ENCODE measurements at places on chromosomes 16 and 17.

GRCh38 chr17:76944477-76944876 is 76.3 kb downstream of the MGAT5B start:
- no peaks in the 10 kb centered on the region for H3K4me1 ChIP-seq
- no peaks in the 10 kb centered on the region for H3K36me3 ChIP-seq
- no peak overlapping the region for H3K27ac ChIP-seq
- no peaks in the 10 kb centered on the region for H3K27me3 ChIP-seq

DNA sequence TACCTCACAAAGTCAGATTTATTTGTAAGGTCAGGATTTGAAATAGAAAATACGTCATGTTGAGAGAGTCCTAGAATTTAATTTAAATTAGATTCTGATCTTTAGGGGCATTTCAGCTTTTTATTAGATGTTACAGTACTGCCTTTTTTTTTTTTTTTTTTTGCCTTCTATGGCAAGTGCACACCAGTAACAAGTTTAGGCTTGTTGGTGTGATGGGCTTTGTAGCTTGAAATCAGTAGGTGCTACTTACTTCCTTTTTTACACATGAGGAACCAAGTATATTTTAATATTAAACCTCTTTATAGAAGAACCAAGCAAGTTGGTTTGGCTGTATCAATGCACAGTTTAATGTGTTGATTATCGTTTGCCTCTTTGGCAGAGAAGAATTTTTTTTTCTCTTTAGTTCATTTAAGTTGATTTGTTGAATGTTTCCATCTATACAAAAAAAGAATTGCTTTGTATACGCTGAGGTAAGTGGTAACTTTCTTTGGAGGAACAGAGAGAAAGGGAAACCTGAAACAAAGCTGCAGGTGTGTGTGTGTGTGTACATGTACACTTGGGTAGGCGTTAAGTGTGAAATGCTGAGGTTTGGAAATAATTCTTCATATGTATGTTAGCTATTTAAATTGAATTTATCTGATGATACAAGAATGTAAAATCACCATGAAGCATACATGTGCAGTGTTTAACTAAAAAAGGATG is 15.7 kb downstream of the RBL2 start:
- H3K4me1 ChIP-seq = no peaks in the 10 kb centered on the region
- no peaks in the 10 kb centered on the region for H3K27me3 ChIP-seq
- no peak overlapping the region for H3K4me3 ChIP-seq
- peaks cover 71% of the 10 kb centered on the region for H3K36me3 ChIP-seq
- H3K27ac ChIP-seq = no peak overlapping the region

GRCh38 chr16:82231008-82231787 is 61.2 kb upstream of the MPHOSPH6 start:
- no peaks in the 10 kb centered on the region for H3K27me3 ChIP-seq
- H3K36me3 ChIP-seq = no peaks in the 10 kb centered on the region
- H3K4me1 ChIP-seq = no peaks in the 10 kb centered on the region
- H3K4me3 ChIP-seq = no peak overlapping the region
- no peak for DNase-seq

- no peak overlapping the region for H3K4me3 ChIP-seq
- H3K27ac ChIP-seq = no peak overlapping the region
- no peaks in the 10 kb centered on the region for H3K27me3 ChIP-seq
These were observed 17.2 kb upstream of the NUDT16L1 start for GRCh38 chr16:4675864-4676786.

- H3K36me3 ChIP-seq = peaks cover 47% of the 10 kb centered on the region
- DNase-seq = no peak
- H3K4me3 ChIP-seq = no peak overlapping the region
These were observed 5.4 kb upstream of the SLC5A2 start for GRCh38 chr16:31477220-31478216.

- peaks cover 59% of the 10 kb centered on the region for H3K4me1 ChIP-seq
- no peaks in the 10 kb centered on the region for H3K36me3 ChIP-seq
- no peaks in the 10 kb centered on the region for H3K27me3 ChIP-seq
- H3K27ac ChIP-seq = peak overlapping the region; percentile 98
- DNase-seq = peak; percentile 88
- H3K4me3 ChIP-seq = no peak overlapping the region
These were observed 110.4 kb upstream of the HAS3 start for GRCh38 chr16:68995011-68995504.

- peaks cover 19% of the 10 kb centered on the region for H3K36me3 ChIP-seq
- peaks cover 10% of the 10 kb centered on the region for H3K4me1 ChIP-seq
- H3K27me3 ChIP-seq = no peaks in the 10 kb centered on the region
These were observed 4.5 kb downstream of the PCGF2 start for GRCh38 chr17:38743556-38744171.

GRCh38 chr17:80936218-80936617 is 55.4 kb upstream of the CHMP6 start:
- H3K4me3 ChIP-seq = no peak overlapping the region
- no peaks in the 10 kb centered on the region for H3K27me3 ChIP-seq
- H3K27ac ChIP-seq = no peak overlapping the region
- H3K36me3 ChIP-seq = peaks cover 23% of the 10 kb centered on the region

DNA sequence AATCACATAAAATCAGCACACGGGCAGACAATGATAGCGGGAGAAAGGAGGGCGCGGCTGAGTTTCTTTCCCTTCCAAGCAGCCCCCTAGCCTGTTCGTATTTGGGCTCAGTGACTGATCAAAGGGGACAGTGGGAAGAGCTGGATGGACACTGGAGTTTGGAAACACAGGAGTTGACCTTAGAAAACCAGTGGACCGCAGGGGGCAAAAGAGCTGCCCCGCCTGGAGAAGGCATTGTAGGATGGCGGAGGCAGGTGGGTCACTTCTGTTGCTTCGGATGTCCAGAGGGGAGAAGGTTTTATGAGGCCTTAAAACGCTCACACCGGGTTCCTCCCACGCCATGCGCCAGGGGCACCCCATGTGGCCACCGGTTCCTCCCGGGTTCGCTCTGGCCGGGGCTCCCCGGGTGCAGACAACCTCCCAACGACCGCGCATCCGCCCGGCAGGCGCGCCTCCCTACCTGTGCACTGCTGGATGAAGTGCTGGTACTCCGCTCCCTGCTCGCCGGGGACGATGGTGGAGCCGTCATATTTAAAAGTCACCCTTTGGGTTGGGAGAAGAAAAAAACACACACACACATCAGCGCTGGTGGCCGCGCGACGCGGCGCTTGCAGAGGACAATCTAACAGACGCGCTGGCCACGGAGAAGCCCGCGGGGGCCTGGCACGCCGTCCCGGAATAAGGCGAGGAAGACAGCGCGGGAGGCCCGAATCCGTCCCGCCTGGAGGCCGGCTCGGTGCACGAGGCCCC is 662 bp downstream of the COTL1 start:
- H3K27me3 ChIP-seq = no peaks in the 10 kb centered on the region
- H3K27ac ChIP-seq = peak overlapping the region; percentile 95
- H3K4me1 ChIP-seq = peaks cover 35% of the 10 kb centered on the region
- DNase-seq = no peak
- peaks cover 47% of the 10 kb centered on the region for H3K36me3 ChIP-seq

- H3K4me1 ChIP-seq = no peaks in the 10 kb centered on the region
- no peaks in the 10 kb centered on the region for H3K36me3 ChIP-seq
- H3K27me3 ChIP-seq = no peaks in the 10 kb centered on the region
These were observed 99.3 kb downstream of the NDE1 start for GRCh38 chr16:15749371-15749770.

DNA sequence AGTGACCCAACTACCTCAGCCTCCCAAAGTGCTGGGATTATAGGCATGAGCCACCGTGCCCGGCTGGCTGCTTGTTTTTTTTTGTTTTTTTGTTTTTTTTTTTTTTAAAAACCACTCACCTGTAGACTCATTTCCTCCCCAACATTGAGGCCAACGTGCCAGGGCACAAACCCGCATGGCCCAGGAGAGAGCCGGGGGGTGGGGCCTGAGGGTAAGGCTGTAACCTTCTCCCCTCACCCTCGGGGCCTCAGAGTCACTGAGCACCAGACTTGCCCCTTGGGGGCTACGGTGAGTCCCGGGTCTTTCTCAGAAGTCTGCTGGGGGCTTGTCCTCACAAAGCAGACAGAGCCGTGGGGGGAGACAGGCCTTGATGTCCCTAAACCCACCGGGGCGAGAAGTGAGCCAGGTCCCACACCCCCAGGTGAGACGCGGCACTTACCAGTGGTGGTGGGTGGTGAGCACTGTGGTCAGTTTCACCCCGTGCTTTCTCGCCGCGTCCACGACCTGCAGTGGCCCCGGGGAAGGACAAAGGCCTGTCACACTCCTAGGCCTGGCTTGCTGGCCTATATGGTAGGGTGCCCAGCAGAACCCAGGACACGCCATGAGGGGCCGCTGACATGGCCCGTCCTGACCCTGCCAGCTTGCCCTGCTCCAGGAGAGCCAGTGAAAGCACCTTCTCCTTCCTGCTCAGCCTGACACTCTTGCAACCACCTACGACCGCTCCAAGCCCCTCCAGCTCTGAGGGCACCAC is 4.6 kb downstream of the HAGH start:
- no peaks in the 10 kb centered on the region for H3K4me1 ChIP-seq
- no peak overlapping the region for H3K4me3 ChIP-seq
- H3K27ac ChIP-seq = peak overlapping the region; percentile 20
- peaks cover 23% of the 10 kb centered on the region for H3K36me3 ChIP-seq

DNA sequence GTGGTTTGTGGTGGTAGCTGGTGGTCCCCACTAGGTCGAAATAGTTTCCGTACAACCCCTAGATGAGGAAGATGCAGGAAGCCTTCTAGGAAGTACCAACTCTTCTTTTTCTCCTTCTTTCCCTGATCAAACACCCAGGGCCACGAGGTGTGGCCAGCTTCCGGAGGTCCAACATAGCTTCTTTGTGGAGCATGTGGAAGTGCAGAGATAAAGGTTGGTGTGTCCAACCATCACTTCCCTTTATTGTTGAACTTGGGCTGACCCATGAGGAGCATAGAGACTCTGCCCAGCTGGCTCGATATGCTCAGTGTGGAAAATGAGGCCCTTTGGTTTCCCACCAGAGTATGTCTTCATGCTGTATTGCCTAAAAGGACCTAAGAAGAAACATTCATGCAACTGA is 6.3 kb upstream of the RGS9 start:
- DNase-seq = no peak
- H3K27me3 ChIP-seq = no peaks in the 10 kb centered on the region
- no peaks in the 10 kb centered on the region for H3K36me3 ChIP-seq

GRCh38 chr17:36687736-36688135 is 86.4 kb downstream of the MRM1 start:
- DNase-seq = no peak
- peaks cover 18% of the 10 kb centered on the region for H3K27me3 ChIP-seq
- no peaks in the 10 kb centered on the region for H3K4me1 ChIP-seq
- H3K36me3 ChIP-seq = no peaks in the 10 kb centered on the region
- no peak overlapping the region for H3K27ac ChIP-seq

DNA sequence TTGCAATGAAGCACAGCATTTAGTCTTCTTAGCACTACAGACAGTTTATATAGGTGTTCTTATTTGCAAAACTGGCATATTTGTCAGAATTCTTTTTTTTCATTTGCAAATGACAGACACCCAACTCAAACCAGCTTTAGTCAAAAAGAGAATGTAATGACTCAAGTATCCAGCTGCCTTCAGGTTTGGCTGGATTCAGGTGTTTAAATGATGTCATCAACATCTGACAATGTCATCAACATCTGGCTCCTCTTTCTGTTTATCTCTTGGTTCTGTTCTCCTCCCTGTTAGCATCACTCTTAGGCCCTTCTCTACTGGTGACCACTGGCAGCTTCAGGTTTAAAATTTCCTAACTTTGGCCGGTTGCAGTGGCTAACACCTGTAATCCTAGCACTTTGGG is 18.9 kb downstream of the TMC5 start:
- H3K27ac ChIP-seq = no peak overlapping the region
- H3K4me3 ChIP-seq = no peak overlapping the region

- H3K4me1 ChIP-seq = no peaks in the 10 kb centered on the region
- no peak for DNase-seq
- no peak overlapping the region for H3K4me3 ChIP-seq
- peaks cover 2% of the 10 kb centered on the region for H3K27me3 ChIP-seq
These were observed 55.7 kb upstream of the CNEP1R1 start for GRCh38 chr16:49969091-49970030.

- peak overlapping the region; percentile 88 for H3K27ac ChIP-seq
- H3K4me3 ChIP-seq = peak overlapping the region; percentile 3
- no peak for DNase-seq
- no peaks in the 10 kb centered on the region for H3K27me3 ChIP-seq
These were observed 313.7 kb downstream of the SEC14L1 start for GRCh38 chr17:77454242-77455095.

DNA sequence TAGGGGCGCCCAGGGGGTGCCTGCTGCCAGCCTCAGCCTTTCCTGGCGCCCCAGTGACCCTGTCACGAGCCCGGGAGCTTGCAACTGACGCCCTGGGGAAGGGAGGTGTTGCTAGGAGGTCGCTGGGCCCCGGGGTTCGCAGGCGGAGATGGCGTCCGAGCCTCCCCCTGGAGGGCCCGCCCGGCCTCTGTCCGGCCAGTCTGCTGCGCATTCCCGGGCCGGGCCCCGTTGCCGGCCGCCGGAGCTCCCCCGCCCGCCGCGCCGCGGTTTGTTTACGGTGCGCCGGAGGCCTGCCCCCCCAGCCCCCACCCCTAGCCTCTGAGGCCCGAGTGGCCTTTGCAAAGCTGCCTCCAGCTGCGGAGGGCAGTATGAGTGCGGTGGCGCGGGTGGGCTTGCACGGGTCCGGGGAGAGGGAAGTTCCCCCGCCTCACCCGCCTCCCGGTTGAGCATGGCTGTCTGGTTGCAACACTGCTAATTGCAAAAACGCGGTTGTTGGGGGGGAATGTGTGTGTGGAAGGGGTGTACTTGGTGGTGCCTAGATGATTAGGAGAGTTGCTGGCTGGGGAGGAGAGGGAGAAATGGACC is 514 bp downstream of the THRA start:
- H3K27me3 ChIP-seq = no peaks in the 10 kb centered on the region
- H3K4me3 ChIP-seq = peak overlapping the region; percentile 100
- peaks cover 20% of the 10 kb centered on the region for H3K4me1 ChIP-seq
- peak overlapping the region; percentile 52 for H3K27ac ChIP-seq
- no peaks in the 10 kb centered on the region for H3K36me3 ChIP-seq

GRCh38 chr17:67290711-67291291 is 45.8 kb upstream of the HELZ start:
- no peaks in the 10 kb centered on the region for H3K27me3 ChIP-seq
- H3K27ac ChIP-seq = no peak overlapping the region
- H3K4me3 ChIP-seq = no peak overlapping the region

- H3K27ac ChIP-seq = no peak overlapping the region
- DNase-seq = no peak
- no peaks in the 10 kb centered on the region for H3K4me1 ChIP-seq
- H3K36me3 ChIP-seq = no peaks in the 10 kb centered on the region
- peaks cover 74% of the 10 kb centered on the region for H3K27me3 ChIP-seq
These were observed 79.8 kb downstream of the ENGASE start for GRCh38 chr17:79154446-79154845.

GRCh38 chr16:80996688-80997138 is 10.0 kb downstream of the CMC2 start:
- no peak overlapping the region for H3K4me3 ChIP-seq
- peaks cover 32% of the 10 kb centered on the region for H3K4me1 ChIP-seq
- DNase-seq = no peak
- no peak overlapping the region for H3K27ac ChIP-seq
- peaks cover 31% of the 10 kb centered on the region for H3K36me3 ChIP-seq

- peak overlapping the region; percentile 90 for H3K27ac ChIP-seq
- H3K27me3 ChIP-seq = no peaks in the 10 kb centered on the region
- H3K4me3 ChIP-seq = peak overlapping the region; percentile 98
- peaks cover 19% of the 10 kb centered on the region for H3K36me3 ChIP-seq
These were observed 805 bp upstream of the ORAI3 start for GRCh38 chr16:30947859-30948666.

GRCh38 chr16:62066747-62067146 is 30.5 kb upstream of the CDH8 start:
- H3K4me1 ChIP-seq = no peaks in the 10 kb centered on the region
- no peak for DNase-seq
- peaks cover 21% of the 10 kb centered on the region for H3K27me3 ChIP-seq

- no peak overlapping the region for H3K4me3 ChIP-seq
- H3K4me1 ChIP-seq = peaks cover 8% of the 10 kb centered on the region
- peaks cover 12% of the 10 kb centered on the region for H3K27me3 ChIP-seq
- no peaks in the 10 kb centered on the region for H3K36me3 ChIP-seq
- no peak overlapping the region for H3K27ac ChIP-seq
- DNase-seq = peak; percentile 8
These were observed 179.4 kb upstream of the NLRP1 start for GRCh38 chr17:5763595-5764306.

Data from RWPE2 (cell line).